Activated CD4-positive, alpha-beta T cell treated with anti-CD3 and anti-CD28 coated beads, Interleukin-2, amount 50 U/mL, for 16 hours (primary cell): ENCODE measurements at places on chromosomes 2 and 18.
A peak's percentile ranks its signal among the peaks of the same experiment; 100 is the strongest.

- DNase-seq: no peak
These were observed 66.4 kb downstream of the MRPS9 start for GRCh38 chr2:105104208-105104731.

GRCh38 chr2:33307659-33308270, 168.7 kb upstream of the RASGRP3 start:
- no peak for DNase-seq

DNA sequence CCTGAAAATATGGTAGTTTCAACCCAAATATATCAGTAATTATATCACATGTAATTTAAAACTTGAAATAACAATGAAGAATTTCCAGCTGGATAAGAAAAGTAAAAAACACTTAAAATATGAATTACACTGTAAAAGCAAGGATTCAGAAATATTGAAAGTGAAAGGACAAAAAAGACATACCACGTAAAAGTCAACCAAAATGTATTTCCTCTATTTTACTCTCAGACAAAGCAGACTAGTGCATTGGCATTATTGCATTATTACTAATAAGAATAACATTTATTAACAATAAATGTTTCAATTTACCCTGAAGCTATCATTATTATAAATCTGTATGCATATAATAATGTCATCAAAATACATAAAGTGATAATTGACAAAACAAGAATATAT, 445.1 kb upstream of the TRIB2 start:
- peak; percentile 24 for DNase-seq

DNA sequence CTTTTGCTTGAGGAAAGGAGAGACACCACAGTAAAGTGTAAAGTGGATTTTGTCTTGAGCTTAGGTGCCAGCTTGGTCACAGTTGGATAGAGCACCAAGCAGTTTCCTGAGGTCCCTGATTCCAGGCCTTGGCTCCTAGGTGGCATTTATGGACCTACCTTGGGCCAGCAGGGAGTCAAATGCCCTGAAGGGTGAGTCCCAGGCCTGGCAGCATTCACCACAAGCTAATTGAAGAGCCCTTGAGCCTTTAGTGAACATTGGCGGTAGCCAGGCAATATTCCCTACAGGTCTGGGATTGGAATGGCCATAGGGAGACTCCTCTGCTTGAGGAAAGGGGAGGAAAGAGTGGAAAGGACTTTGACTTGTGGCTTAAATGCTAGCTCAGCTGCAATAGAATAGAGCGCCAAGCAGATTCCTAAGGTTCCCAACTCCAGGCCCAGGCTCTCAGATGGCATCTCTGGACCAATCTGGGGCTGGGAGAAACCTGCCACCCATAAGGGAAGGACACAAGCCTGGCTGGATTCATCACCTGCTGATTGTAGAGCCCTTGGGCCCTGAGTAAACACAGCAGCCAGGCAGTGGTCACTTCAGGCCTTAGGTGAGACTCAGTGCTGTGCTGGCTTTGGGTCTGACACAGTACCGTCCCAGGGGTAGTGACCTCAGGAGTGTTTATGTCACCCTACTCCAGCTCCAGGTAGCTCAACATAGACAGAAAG, 137.5 kb upstream of the OTOS start:
- DNase-seq: no peak

GRCh38 chr2:201130524-201131186, 14.7 kb downstream of the CFLAR start:
- peak; percentile 88 for DNase-seq

DNA sequence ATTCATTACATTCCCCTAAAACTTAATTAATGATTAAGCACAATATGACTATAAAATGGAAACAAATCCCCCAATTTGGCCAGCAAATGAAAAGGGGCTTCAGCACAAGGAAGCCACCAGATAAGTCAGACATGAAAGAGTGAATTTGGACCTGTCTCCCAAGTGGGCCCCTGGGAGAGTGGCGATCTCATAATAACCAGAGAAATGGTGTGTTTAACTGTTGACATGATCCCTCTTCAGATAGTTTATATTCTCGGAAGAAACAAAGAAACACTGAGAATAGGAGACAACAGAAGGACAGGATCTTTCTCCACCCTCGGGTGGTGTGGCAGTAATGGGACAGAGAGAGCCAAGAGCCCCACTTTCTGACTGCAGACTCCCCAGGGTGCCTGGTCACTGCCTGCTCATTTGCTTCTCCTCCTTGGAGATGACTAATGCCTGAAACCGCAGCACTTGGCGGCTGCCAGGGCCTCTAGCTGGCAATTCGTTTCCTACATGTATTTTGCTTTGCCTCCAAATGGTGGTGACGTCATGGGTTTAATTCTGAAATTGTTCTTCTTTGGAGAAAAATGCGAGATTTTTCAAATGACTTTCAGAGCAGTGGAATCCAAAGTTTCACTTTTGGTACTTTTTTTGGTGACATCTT, 46.4 kb upstream of the SPP2 start:
- DNase-seq: peak; percentile 46

DNA sequence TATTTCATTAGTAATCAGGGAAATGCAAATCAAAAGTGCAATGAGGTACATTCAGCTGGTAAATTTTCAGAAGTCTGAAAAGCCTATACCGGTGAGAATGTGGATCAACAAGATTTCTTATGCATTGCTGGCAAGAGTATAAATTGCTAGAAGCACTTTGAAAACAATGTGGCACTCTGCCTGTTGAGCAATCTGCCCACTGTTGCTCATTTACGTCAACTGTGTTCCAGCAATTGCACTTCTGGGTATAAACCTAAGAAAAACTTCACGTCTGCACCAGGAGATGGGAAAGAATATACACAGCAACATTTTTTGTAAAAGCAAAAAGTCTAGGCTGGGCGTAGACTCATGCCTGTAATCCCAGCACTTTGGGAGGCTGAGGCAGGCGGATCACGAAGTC, 40.8 kb downstream of the MTERF4 start:
- DNase-seq: no peak
